ENCODE measurements at places on chromosomes 7 and 10. TPM values are rescaled to one million over a fixed set of nuclear protein-coding genes. Genes with fewer than 3 reads are reported as not detected.
A peak's percentile ranks its signal among the peaks of the same experiment; 100 is the strongest.

The KCND2 gene
- total RNA-seq, result not detected

The STAG3 gene
- total RNA-seq, result 15.8 TPM

The ZNF425 gene
- total RNA-seq, result 0.29 TPM

The COL1A2 gene
- 0.47 TPM for total RNA-seq

The CPVL gene
- total RNA-seq, result not detected

The TRIL gene
- total RNA-seq, result not detected

GRCh38 chr10:121526135-121526790, 72.0 kb downstream of the FGFR2 start:
- no peak overlapping the region for H3K4me3 ChIP-seq
- no peaks in the 10 kb centered on the region for H3K4me1 ChIP-seq
- no peak for DNase-seq
- H3K27me3 ChIP-seq, result peaks cover 2% of the 10 kb centered on the region

DNA sequence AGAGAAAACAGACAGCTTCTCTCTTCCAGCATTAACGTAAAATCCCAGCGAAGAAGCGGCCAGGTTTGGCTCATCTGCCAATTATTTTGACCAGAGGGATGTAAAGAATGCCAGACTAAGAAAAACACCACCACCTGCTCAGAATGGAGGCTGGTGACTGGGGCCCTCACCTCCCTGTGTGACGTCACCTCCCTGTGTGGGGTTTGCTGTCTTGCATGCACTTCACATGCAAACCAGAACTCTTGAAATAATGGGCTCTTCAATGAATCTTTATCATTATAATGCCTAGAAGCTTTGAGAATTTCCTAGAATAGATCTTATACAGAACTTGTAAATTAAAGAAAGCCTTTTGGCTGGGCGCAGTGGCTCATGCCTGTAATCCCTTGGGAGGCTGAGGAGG, 101.8 kb upstream of the WAC start:
- no peaks in the 10 kb centered on the region for H3K36me3 ChIP-seq
- DNase-seq, result no peak
- peaks cover 2% of the 10 kb centered on the region for H3K4me1 ChIP-seq
- no peak overlapping the region for H3K27ac ChIP-seq

GRCh38 chr10:110471566-110472139, 26.1 kb upstream of the DUSP5 start:
- no peaks in the 10 kb centered on the region for H3K4me1 ChIP-seq
- H3K27ac ChIP-seq, result no peak overlapping the region
- no peak overlapping the region for H3K4me3 ChIP-seq
- H3K36me3 ChIP-seq, result no peaks in the 10 kb centered on the region
- DNase-seq, result no peak

DNA sequence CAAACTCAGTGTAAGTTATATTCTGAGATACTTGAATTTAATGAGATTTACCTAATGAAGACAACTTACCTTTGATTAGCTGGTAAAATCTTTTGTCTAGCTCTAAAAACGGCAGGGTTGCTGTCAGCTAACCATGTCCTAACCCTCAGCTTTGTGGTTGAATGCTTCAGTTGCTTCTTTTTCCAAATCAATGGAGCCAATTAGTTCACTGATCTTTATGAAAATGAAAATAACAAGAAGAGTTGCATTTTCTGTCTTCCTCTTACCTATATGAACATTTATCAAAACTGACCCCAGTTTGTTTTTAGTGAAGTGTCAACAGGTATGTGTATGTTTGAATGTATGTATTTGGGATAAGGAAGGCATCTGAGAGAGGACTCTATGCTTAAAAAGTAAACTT, 253.1 kb upstream of the MTPN start:
- no peak overlapping the region for H3K4me3 ChIP-seq
- H3K36me3 ChIP-seq, result no peaks in the 10 kb centered on the region
- no peaks in the 10 kb centered on the region for H3K27me3 ChIP-seq
- DNase-seq, result no peak
- no peak overlapping the region for H3K27ac ChIP-seq

- no peaks in the 10 kb centered on the region for H3K27me3 ChIP-seq
- H3K36me3 ChIP-seq, result no peaks in the 10 kb centered on the region
- no peak for DNase-seq
- no peaks in the 10 kb centered on the region for H3K4me1 ChIP-seq
These were observed 11.9 kb upstream of the GTF2IRD1 start for GRCh38 chr7:74441801-74442200.

DNA sequence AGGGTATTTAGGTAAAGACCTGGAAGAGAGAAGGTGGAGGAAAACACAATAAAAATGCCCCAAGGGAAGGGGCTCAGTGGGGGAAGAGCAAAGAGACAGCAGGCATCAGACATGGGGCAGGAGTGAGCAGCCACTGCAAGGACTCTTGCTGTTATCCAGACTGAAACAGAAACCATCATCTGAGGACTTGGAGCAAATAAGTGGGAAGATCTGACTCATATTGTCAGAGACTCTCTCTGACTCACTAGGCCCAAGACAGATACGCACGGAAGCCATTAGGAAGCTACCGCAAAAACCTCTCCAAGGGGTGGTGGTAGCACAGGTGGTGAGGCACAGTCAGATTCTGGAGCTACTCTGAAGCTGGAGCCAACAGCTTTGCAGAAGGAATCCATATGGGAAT, 110.7 kb downstream of the RNF32 start:
- peak; percentile 62 for DNase-seq
- H3K36me3 ChIP-seq, result peaks cover 16% of the 10 kb centered on the region
- H3K4me1 ChIP-seq, result peaks cover 9% of the 10 kb centered on the region
- H3K4me3 ChIP-seq, result no peak overlapping the region

DNA sequence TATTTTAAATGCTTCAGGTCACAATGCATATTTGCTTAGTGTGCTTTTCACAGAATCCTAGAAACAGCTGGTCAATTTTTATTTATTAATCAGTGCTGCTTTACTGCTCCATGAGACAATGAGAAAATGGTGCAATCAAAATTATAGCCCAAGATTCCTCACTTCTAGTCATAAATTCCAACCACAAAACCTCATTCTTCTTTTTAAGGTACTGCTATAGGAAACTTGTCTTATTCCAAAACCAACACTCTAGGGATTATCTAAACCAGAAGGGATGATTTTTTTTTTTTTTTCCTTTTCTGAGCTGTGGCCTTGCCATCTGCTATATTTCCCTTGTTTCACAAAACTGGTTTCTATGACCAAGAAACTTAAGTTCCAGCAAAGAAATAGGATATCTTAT, 64.0 kb upstream of the SEMA3A start:
- H3K27ac ChIP-seq, result no peak overlapping the region
- H3K4me3 ChIP-seq, result no peak overlapping the region
- H3K36me3 ChIP-seq, result no peaks in the 10 kb centered on the region
- DNase-seq, result no peak
- H3K4me1 ChIP-seq, result no peaks in the 10 kb centered on the region

GRCh38 chr10:14063531-14064285, 267.0 kb downstream of the FRMD4A start:
- no peak overlapping the region for H3K4me3 ChIP-seq
- no peaks in the 10 kb centered on the region for H3K4me1 ChIP-seq
- no peaks in the 10 kb centered on the region for H3K36me3 ChIP-seq
- H3K27me3 ChIP-seq, result peaks cover 1% of the 10 kb centered on the region
- DNase-seq, result no peak
- H3K27ac ChIP-seq, result no peak overlapping the region

DNA sequence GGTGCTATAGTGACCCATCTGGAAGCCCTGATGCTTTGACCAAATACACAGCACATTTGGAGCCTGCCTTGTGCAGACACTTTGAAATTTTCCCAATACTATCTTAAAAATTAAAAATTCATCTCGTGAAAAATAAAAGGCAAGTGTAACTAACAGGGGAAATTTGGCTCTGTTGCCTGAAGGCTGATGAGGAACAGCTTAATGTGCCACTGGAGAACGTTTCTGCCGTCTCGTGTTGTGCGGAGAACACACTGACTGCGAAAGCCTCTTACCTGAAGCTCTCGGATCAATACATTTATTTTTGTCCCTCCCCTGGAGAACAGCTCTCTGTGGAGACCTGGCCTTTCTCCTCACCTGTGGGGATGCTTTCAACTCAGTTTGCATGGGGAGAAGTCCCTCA, 77.2 kb upstream of the CHST15 start:
- no peak overlapping the region for H3K27ac ChIP-seq
- no peaks in the 10 kb centered on the region for H3K27me3 ChIP-seq
- H3K4me1 ChIP-seq, result no peaks in the 10 kb centered on the region
- H3K36me3 ChIP-seq, result no peaks in the 10 kb centered on the region

- H3K4me3 ChIP-seq, result no peak overlapping the region
- no peak for DNase-seq
- no peaks in the 10 kb centered on the region for H3K27me3 ChIP-seq
These were observed 214.3 kb downstream of the NRG3 start for GRCh38 chr10:82089327-82089726.

DNA sequence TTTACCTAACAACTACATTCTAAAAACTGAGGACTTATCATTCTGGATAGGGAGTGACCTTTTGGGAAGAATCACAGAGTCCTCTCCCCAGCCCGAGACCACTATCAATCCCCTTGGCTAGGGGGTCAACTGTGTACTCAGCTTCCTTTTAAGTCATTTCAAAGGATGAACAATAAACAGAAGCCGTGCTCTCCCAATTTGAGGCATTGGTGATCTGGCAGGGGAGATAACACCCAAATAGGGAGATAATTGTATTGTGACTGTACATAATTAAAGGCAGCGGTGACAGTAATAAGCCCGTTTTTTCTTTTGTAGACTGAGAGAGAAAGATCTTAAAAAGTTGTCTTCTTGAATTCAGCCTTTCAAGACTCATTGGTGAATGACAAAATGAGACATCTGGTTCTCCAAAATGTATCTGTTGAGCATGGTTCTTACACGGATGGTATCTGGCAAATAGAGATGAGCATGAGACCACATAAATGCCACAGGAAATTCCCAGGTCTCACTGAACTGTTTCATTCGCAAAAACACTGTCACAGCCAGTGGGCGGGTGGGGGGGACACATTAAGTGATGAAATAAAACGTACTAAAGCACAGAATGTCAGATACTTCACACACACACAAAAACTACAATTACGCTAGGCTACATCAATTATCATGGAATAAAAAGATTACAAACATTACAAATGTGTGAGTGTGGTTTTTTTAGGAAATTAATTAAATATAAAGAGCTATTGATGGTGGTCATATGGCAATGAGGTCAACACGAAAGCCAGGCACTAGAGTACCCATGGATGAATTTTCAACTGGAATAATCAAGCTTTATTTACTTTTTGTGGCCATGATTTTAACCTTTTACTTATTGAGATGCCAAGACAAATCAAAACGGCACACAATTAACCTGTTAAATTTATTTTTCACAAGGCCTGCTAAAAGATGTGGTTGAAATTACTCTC, 108.4 kb downstream of the HIPK2 start:
- peaks cover 37% of the 10 kb centered on the region for H3K4me1 ChIP-seq
- peak overlapping the region; percentile 90 for H3K27ac ChIP-seq
- DNase-seq, result peak; percentile 76

GRCh38 chr10:101301111-101301731, 52.7 kb upstream of the BTRC start:
- no peak overlapping the region for H3K4me3 ChIP-seq
- DNase-seq, result peak; percentile 61
- H3K36me3 ChIP-seq, result no peaks in the 10 kb centered on the region
- H3K4me1 ChIP-seq, result no peaks in the 10 kb centered on the region
- H3K27ac ChIP-seq, result no peak overlapping the region

- H3K27me3 ChIP-seq, result no peaks in the 10 kb centered on the region
- peak overlapping the region; percentile 93 for H3K27ac ChIP-seq
- DNase-seq, result peak; percentile 93
- H3K4me1 ChIP-seq, result peaks cover 97% of the 10 kb centered on the region
- H3K4me3 ChIP-seq, result peak overlapping the region; percentile 46
- peaks cover 60% of the 10 kb centered on the region for H3K36me3 ChIP-seq
These were observed 81.7 kb downstream of the RNF216 start for GRCh38 chr7:5699467-5700384.

DNA sequence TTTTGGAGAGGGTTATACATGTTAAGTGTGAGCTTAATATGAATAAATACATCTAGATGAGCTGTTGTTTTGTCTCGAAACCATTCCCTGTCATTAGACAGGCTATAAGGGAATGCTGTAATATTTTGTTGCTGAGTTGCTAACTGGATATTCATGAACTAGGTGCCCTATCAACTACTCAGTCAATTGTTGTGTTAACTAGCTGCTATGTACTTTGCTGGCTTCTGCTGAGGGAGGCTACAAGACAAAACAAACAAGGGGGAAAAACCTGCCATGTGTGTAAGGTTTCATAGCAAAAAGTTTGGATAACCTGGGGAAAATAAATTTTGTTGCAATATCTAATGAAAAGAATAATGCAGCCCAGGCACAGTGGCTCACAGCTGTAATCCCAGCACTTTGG, 110.4 kb downstream of the CSTF2T start:
- H3K4me1 ChIP-seq, result no peaks in the 10 kb centered on the region
- H3K27ac ChIP-seq, result no peak overlapping the region
- no peaks in the 10 kb centered on the region for H3K36me3 ChIP-seq
- no peak for DNase-seq
- no peaks in the 10 kb centered on the region for H3K27me3 ChIP-seq

DNA sequence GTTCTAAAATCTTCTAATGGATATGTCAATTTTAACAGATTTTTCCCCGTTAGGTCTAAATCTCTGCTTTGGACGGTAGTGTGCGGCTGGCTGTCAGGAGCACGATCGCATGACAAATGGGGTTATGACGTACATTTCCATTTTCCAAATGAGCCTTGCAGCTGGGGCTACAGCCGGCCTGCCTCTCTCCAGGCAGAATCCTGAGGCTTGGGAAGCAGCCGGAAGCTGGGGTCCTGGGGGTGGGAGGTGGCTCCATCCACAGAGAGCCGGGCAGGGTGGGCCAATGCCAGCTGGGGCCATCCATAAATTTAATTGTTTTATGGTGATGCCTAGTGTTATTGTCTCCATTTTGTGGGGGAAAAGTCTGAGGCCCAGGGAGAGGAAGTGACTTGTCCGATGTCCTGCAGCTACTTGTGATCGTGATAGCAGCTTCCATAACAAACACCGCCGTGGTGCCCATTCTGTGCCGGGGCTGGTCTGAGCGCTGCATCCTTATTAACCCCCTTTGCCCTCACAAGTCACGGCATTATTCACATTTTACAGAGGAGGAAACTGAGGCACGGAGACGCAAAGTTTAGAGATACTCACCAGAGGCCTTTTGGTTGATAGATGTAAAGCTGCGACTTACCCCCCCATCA, 53.0 kb upstream of the EBF3 start:
- DNase-seq, result no peak
- H3K4me1 ChIP-seq, result peaks cover 6% of the 10 kb centered on the region
- no peaks in the 10 kb centered on the region for H3K27me3 ChIP-seq
- no peak overlapping the region for H3K27ac ChIP-seq

GRCh38 chr7:94055963-94056362, 51.8 kb upstream of the BET1 start:
- no peaks in the 10 kb centered on the region for H3K36me3 ChIP-seq
- no peak overlapping the region for H3K27ac ChIP-seq
- peaks cover 12% of the 10 kb centered on the region for H3K27me3 ChIP-seq
- H3K4me3 ChIP-seq, result no peak overlapping the region
- DNase-seq, result no peak

- H3K4me3 ChIP-seq, result no peak overlapping the region
- peaks cover 52% of the 10 kb centered on the region for H3K4me1 ChIP-seq
- H3K27me3 ChIP-seq, result peaks cover 9% of the 10 kb centered on the region
- peaks cover 5% of the 10 kb centered on the region for H3K36me3 ChIP-seq
These were observed 175.0 kb downstream of the CCDC71L start for GRCh38 chr7:106485919-106486318.
